GDM1 (cell line): ENCODE measurements at places on chromosomes 2 and 18.

DNA sequence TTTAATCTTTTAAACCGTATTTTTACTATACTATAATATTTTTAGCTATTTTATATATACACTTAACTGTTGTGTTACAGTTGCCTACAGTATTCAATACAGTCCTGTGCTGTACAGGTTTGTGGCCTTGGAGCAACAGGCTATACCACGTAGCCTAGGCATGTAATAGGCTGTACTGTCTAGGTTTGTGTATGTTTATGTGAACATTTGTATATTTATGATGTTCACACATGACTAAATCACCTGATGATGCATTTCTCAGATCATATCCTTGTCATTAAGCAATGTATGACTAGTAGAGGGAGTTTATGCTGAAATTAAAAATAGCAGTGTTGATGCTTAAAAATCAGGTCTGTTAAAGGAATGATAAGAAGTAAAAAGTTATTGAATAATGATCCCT lies 92.3 kb upstream of the RANBP2 start:
- DNase-seq, result no peak

DNA sequence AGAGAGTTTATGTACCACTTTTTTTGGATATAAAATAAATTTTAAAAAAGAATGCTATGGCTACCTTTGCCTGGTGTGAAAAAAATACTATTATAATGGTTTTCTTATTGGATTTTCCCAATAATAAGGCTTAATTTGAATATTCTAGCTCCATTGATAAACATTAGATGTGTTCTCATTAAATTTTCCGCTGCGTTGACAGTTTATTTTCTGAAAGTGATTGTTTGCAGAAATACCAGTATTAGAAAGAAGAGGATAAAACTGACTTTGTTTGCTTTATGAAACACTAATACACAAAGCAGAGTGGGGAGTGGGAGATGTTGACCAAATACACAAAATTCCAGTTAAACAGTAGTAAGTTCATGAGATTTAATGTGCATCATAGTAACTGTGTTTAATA lies 433.3 kb upstream of the TMEFF2 start:
- DNase-seq, result no peak

DNA sequence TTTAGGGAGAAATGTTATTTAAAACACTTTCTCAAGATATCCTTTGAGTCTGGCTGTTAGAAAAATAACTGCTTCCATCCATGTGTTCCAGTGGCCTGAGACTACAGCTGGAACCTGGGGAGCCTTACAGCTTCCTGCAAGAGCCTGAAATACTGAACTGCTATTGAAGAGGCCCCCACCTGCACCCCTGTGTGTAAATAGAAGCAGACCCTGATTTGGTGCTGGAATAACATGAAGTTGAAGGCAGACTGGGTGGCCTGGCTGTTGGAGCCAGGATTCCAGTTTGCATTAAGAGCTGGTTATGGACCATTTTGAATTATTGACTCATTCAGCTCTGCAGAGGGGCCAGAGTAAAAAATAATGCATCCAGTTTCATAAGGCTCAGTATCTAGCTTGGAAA lies 61.9 kb downstream of the DIS3L2 start:
- DNase-seq, result no peak

- DNase-seq, result no peak
Observed at GRCh38 chr18:35782926-35783325, 189.6 kb upstream of the RMP24 start.

DNA sequence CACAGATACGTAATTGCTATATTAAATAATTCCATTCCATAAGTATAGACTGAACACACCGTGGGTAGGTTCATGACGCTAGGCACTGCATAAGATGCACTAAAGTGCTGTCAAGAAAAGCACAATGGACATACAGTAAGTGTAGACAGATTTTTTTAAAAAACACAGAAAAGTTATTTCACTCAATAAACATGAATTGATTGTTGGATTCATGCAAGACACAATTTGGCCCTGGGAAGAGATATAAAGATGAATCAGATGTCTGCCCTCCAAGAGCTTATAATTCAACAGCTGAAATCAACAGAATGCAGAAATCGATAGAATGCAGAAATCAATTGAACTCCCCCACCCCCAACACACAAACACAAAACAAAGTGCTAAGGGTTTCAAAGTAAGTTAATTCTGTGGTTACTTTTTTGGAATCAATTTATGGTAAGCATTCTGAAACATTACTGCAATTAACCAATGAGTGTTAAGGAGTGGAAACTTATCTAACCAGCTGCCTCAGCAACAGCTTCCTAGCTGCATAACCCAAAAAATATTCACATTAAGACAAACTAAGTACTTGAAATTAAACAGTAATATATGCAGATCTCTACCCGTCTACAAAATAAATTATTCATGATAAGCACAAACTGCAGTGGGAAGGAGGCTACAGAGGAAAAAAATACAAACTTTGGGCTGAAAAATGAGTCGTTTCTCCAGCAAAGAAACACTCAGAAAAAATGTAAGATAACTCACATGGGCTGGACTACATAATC lies 1.6 kb downstream of the NBAS start:
- no peak for DNase-seq

GRCh38 chr2:43420389-43420801 lies 175.4 kb downstream of the THADA start:
- DNase-seq, result no peak

- peak; percentile 6 for DNase-seq
Observed at GRCh38 chr2:48946449-48947048, 191.0 kb upstream of the LHCGR start.

- peak; percentile 24 for DNase-seq
Observed at GRCh38 chr2:241724259-241724974, 10.0 kb upstream of the D2HGDH start.

DNA sequence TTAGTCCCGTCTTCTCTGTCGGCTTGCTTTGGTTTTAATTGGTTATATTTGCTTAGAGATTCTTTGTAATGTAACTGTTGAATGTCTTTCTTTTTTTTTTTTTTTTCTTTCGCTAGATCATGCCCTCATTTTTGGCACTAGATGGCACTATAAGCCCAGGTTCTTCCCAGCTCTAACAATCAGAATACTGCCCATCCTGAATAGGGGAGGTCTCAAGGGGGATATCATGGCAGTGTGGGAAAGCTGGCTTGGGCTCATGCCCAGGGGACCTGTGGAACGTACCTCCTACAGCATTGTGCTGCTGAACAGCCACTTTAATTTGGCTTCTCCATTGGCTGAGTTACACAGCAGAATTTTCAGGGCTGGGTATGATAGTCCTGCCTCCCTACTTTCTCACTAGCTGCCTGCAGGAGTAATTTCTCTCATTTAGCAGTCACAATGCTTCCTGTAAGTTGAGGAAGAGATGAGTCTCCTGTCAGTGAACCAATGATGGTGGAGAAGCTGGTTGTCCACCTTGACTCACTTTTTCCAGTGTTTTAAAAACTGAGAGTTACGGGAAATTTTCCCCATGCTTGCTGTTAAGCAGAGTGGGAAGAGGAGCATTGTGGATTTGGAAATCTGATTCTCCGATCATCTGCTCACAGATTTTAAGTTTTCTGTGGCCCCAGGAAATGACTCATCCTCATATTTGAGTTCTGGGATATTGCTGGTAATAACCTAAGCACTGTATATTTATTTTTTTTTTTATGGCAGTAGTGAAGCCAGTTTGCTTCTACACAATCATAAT lies 47.2 kb downstream of the RAD51AP2 start:
- no peak for DNase-seq

GRCh38 chr2:233926806-233927205 lies 9.6 kb downstream of the TRPM8 start:
- DNase-seq, result no peak
